Activated CD4-positive, alpha-beta T cell treated with anti-CD3 and anti-CD28 coated beads for 1 hour (primary cell): ENCODE measurements at places on chromosomes 5 and 9.

DNA sequence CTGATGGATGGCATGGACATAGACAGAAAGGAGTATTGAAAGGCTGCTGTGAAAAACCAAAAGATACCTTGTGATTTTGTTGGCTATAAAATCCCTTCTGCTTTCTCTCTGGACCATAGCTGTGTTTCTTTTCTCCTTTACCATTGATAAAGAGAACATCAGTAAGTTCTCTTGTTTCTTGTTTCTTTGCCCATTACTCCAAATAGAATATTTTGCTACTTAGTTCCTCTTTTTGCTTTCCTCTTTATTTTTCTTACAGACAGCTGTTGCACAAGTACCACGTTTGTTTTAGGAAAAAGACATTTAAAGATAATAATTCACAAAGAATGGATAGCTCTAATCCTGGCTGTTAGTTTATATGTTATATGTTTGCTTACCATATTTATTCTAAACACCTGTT lies 1129.2 kb downstream of the DTWD2 start:
- DNase-seq = no peak

DNA sequence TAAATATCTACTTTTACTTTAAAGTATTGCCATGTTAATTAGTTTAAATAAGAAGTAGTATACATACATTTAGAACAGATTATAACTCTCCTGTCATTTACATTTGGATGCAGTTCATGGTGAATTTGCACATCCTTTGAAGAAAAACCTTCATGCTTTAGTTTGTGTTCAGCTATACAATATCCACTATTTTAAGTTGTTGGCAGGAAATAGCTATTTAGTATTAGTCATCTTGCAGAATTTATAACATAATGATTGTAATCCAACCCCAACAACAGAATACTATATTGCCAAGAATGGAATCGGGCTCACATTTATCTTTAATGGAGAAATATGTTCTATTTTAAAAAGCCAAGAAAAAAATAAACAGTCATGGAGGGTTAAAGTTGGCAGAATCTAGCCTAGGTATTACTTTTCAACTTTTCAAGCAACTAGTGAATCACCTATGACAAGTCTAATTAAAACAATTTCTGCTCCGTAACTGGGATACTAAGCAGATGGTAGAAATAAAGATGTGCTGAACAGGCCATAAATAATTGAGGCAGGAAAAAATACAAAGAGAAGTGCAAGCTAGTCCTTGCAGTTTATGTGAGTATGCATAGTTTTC lies 1170.6 kb upstream of the NUDT12 start:
- no peak for DNase-seq

GRCh38 chr5:37637165-37637845 lies 202.5 kb downstream of the GDNF start:
- no peak for DNase-seq

DNA sequence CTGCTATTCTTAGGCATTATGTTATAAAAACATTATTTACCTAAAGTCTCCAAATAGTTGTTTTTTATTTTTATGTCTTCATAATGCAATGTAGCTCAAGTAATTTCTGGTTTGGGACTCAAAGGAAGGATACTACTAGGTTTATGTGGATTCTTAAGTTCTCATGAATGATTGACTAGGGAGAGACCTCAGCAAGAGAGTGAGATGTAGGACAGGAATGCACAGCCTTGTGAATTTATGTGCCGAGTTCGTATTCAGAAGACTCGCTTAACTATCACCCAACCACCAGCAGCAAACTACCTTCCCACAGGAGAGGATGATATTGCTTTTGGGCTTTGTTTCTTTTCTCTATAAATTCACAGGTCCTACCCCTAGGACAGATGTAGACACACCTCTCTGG lies 282.9 kb downstream of the ARHGEF28 start:
- DNase-seq = no peak

GRCh38 chr5:19322716-19323485 lies 665.1 kb downstream of the CDH18 start:
- no peak for DNase-seq

DNA sequence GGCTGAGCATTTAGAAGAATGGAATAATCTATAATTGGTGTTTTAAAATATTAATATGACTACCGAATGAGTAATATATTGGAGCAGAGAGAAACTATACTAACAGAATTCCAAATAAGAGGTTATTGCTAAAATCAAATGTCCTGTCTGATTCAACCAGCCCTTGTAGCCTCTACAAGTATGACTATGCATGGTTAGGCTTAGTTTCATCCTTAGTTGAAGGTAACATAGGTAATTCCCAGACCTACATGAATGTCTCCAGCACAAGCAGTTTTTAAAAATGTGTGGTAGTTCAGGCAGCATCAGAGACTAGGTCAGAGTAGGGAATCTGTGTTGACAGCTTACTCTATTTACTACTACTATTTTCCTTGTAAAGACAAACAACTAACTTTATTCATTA lies 51.7 kb upstream of the SLC27A6 start:
- no peak for DNase-seq

DNA sequence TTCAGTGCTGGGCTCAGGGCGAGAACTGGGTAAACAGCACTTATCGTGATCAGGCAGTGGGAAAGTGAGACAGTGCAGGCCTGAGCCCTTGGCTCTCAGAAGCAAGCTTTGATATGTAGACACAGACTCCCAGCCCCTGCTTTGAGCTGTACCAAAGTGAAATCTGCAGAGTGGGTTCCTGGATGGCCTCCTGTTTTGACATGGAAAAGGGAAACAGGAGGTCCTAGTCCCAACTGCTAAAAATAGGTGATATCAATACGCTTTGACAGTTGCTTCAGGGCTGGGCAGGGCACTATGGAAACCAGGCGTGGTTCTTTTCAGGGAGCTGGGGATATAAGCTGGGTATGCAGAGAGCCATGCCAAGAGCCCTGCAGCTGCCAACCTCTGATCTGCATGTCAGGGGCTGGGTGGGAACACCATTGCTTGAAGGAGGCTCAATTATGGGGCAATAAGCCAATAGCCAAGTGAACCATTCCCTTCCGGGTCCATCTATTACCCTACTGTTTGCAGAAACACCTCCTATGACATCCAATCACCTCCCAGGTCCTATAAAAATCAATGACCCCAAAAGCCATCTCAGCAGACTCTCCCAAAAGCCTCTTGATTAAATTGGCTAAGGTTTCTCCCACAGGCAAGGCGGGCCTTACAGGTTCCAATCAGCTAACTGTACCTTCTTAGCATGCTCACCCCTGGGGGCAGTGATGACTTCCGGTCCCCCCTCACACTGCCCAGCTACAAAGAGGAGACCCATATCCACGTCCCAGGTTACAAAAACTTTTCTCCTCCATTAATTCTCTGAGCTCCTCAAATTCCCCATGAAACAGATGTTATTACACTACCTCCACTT lies 45.8 kb downstream of the EPB41L4B start:
- DNase-seq = no peak

DNA sequence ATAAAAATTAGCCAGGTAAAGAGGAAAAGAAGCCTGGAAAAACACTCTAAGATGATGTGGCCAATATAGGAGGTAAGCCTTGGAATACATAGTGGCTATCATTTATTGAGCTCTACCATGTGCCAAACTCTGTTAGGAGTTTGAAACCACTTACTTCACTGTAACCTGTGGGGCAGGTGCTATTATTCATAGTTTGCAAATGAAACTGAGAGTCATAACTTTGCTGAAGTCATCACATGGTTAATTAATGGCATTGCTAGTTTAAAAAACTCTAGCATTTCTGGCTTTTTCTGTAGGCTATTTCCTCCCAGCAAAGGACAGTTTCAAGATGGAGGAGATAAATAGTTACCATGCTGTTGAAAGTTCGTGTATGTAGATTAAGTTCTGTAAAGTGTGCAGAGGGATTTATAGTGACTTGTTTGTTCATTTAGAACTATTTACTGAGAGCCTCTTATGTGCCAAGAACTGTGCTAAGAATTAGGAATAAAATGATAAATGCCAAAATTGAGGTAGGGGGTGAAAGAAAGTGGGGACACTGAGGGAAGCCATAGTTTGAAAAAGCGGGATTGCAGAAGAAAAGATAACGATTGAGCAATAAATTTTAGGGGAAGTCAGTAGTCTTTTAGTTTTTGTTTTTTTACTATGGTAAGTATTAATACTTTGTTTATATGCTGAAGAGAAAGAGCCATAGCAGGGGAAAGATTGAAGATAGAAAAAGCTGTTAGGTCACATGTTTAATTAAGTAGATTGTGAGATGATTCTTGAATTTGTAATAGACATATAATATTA lies 57.2 kb downstream of the WDR70 start:
- no peak for DNase-seq

DNA sequence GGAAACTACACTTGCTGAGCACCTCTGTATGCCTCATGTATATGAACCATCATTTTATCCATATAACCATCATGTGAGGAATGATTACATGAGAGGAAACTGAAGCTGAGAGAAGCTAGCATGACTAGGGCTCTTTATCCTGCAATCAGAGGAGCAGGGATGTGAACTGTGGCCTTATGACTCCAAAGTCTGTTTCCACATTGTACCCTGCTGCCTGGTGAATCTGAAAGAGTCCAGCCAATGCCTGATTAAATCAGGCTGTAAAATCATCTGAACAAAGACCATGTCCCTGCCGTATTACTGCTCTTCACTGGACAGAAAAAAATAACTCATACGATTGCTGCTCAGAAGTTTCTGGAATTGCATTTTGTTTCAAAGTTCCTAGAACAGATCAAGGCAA lies 67.0 kb downstream of the LPAR1 start:
- no peak for DNase-seq

GRCh38 chr5:151800532-151800931 lies 28.8 kb downstream of the G3BP1 start:
- no peak for DNase-seq
